Stimulated activated naive CD4-positive, alpha-beta T cell treated with Interleukin-2 at 50 U/mL for 16 hours (primary cell): ENCODE measurements at places on chromosomes 12 and 14.

DNA sequence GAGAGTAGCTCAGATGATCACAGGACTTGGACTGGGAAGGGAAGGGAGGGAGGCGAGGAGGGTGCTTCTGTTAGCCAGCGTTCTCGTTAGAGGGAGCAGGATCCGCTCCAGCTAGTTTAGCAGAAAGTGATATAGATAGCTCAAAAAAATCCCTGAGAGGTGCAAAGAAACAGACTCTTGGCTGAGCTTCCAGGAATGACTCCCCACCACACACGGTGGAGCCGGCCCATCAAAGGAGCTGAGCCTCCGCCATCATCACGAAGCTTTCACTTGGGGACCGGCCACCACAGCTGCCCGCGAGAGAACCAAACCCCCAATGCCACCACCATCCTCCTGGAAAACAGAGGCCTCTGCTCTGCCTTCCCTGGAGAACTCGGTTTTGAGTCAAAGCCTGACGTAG, 124.6 kb upstream of the BCL2L14 start:
- no peak for DNase-seq

DNA sequence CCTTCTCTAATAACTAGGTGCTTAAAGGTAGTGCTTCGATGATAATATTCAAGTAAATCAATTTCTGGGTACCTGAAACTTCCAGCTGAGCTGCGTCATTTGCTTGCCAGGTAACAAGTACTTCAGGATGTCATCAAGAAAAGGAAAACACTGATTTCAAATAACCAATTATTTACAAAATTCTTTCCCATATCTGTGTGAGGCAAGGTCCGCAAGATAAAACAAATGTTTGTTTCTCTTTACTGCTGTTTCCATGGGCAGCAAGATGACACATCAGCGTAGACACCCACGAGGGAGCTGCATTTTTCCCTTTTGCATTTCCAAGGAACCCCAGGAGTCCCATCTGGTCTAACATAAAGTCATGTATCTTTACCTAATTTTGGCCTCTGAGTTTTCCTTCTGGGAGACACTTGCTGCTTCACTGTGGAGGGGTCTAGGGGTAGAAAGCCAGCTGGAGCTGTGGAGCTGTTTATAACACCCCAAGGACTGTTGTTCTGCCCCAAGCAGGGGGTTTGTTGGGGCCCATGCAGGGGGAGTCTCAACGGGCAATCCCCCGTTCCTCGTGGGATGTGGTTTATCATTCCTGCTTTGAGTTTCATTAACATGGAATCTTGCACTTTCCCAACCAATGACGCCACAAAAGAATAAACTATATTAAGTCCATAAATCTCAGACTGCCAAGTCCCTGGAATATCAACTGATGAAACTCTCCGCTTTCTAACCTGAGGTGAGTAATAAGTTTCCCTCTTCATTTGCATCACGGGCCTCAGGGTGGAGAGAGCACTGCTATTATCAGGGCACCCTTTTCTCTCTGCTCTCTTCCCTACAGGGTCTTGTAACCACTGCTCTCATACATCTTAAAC, 112.8 kb upstream of the PELI2 start:
- DNase-seq, result no peak

DNA sequence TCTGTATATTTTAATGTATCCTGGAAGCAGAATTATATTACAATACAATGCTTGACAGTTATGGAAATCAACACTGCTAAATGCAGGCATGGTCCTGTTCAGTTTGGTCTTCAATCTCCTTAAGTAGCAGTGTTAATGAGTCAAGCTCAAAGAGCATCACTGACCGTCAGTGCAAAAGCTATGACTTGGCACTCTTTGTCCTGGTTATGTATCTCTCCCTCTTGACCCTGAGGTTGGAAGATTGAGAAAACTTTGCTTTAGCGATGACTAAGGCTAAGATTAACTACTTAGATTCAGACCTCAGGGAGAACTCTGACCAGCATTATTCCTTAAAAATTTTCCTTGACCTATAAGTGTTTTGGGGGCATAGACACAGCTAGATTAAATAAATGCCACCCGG, 10.9 kb downstream of the CLEC7A start:
- DNase-seq, result no peak

GRCh38 chr12:47797441-47797840, 22.3 kb downstream of the HDAC7 start:
- DNase-seq, result no peak

GRCh38 chr12:119803381-119803791, 73.7 kb downstream of the CIT start:
- DNase-seq, result no peak

DNA sequence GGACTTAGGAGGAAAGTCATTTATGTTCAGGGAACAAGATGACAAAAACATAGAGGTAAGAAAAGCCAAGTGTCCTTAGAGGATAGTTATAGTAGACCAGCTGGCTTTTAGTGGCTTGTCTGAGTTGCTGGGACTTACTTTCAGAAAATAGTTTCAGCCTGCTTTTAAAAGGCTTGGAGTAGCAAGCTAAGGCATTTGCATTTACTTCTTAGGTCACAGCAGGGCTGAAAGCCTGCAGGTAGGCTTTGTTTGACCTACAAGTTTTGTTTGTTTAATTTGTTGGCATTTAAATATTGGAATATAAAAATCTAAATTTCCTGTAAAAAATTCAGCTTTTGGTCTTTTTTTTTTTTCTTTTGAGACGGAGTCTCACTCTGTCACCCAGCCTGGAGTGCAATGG, 5.1 kb downstream of the ACSS3 start:
- no peak for DNase-seq

GRCh38 chr12:7624478-7624877, 41.2 kb downstream of the APOBEC1 start:
- DNase-seq, result no peak

GRCh38 chr12:67220065-67220464, 49.1 kb upstream of the CAND1 start:
- DNase-seq, result no peak

GRCh38 chr12:32444895-32445294, 45.5 kb downstream of the FGD4 start:
- no peak for DNase-seq

DNA sequence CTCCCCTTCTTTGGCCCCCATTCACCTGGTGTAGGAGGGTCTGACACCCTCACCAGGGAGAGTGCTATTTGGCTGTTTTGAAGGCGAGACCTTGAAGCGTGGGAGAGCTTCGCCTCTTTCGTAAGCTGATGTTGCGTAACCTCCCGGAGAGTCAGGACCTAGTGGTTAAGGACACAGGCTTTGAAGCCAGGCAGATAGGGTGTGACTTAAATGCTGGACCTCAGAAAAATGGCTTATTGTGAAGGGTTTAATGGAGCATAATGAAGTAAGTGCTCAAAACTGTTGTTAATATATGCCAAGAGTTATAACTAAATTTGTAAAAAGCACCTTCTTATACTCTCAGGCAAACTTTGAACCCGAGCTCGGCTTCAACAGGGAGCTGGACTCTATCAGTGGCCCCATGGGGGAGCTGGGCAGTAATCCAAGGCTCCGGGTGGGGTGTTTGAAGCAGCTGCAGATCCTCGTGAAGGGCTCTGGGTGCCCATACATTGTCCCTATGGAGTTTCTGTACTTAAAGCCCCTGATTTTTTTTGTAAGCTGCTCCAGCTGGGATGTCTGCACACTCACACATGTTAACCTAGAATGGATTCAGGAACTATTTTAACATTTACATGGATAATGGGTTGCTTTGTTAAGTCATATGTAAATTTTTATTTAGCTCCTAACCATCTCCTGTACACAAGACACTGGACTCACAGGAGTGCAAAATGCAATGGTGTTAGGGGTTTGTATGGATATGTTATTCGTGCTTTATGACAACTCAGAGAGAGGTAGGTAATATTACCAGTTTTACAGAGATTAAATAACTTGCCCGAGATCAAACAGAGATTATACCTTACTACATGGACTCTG, 26.0 kb downstream of the PPFIBP1 start:
- no peak for DNase-seq

GRCh38 chr14:71776471-71777360, 155.5 kb upstream of the RGS6 start:
- DNase-seq, result no peak

DNA sequence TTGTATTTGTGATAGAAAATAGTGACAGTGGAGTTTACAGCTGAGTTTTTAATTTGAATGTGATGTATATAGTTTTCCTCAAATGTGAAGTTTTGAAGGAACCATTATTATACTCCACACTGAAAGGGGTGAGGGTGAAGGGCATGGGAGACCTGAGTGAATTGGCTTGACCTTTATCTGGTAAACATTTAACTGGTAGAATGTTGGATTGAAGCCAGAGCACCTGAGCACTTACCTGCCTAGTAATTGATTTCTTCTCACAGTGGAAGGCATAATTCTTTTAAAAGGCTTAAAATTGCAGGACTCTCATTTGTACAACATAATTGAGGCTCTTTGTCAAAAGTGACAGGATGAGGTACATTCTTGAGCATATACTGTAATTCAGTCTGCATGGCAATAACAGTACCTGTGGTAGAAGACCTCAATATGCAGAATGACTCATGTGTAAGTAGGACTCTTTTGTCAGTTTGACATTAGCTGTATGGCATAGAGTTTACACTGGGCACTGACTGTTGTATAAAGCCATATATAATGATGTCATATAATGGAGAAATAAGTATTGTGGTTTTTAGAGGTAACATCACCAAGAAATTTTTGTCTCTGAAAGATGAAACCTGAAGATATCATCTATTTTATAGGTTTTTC, 309.6 kb downstream of the TMTC2 start:
- no peak for DNase-seq

- DNase-seq, result no peak
Observed at GRCh38 chr14:23362200-23362599, 2.8 kb downstream of the EFS start.

GRCh38 chr14:97120611-97121031, 323.4 kb downstream of the VRK1 start:
- peak; percentile 39 for DNase-seq

- DNase-seq, result no peak
Observed at GRCh38 chr14:39265806-39266524, 32.2 kb downstream of the MIA2 start.

DNA sequence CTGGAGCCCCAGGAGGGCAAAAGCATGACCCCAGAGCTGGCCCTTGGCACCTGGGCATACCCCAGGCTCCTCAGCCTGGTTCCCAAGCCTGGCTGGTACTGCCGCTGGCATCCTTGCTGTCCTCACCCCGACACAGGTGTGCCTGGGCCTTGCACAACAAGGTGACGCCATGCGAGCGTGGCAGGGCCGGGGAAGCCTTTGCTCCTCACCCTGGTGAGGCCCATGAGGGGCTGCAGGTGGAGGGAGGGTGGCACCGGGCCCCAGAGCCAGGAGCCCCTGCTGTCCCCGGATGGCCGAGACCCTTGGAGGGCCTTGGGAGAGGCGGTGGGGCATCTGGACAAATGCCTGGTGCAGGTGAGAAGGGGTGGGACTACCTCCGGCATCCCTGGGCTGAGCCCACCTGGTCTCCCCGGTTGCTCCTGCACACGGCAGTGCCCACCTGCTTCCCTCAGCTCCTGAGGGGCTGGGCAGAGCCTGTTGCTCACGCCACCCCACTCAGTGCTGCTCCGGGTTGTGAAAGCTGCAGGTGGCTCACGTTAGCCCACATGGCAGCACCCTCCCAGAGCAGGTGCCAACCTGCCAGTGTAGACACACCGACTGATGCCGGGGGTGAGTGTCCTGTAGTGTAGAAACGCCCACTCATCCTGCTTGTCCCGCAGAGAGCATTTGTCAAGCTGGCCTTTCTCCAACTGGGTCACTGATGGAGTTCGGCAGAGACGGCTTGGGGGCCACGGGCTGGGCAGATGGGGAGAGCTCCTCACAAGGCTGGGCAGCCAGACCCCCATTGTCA, 24.6 kb upstream of the KIF26A start:
- DNase-seq, result no peak

DNA sequence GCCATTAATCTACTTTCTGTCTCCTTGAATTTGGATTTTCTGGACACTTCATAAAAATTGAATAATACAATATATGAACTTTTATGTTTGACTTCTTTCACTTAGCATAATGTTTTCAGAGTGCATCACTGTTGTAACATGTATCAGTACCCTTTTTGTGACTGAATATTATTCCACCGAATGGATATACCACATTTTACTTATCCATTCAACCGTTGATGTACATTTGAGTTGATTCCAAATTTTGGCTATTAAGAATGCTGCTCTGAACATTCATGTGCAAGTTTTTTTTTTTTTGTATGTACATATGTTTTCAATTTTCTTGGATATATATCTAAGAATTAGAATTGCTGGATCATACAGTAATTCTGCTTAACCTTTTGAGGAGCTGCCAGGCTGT, 43.2 kb downstream of the CPSF2 start:
- no peak for DNase-seq

GRCh38 chr14:23147676-23148075, 28.6 kb upstream of the CEBPE start:
- DNase-seq, result no peak

- no peak for DNase-seq
Observed at GRCh38 chr12:110556705-110557104, 26.4 kb downstream of the PPTC7 start.

DNA sequence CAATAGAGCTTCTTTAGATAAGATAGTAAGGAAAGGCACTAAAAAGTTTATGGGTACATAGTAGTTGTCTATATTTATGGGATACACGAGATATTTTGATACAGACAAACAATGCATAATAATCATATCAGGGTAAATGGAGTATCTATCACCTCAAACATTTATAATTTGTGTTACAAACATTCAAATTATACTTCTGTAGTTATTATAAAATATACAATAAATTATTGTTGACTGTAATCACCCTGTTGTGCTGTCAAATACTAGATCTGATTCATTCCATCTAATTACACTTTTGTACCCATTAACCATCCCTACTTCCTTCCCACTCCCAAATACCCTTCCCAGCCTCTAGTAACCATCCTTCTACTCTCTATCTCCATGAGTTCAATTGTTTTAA, 179.7 kb downstream of the FOXG1 start:
- DNase-seq, result no peak

GRCh38 chr12:132287391-132288238, 41.8 kb downstream of the GALNT9 start:
- no peak for DNase-seq

- no peak for DNase-seq
Observed at GRCh38 chr14:22200977-22201605, 387.9 kb downstream of the DAD1 start.

DNA sequence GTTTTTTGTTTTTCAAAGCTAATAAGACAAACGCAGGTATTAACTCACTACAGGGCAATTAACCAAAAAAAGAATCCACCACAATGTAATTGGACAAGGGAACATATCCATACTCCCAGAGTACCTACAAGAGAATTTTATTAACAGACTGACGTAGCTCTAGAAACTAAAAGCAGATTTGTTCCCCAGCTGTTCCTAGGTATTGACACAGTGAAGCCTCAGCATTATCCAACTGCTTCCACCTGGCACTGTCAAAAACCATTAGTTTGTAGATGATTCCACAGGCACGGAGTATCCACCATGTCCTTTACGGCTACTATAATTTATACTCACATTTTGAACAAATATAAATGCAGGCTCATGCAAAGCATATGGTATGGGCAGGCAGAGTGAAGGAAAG, 22.3 kb downstream of the PPM1H start:
- DNase-seq, result no peak
